NCI-H69 (cell line): ENCODE measurements at places on chromosomes 3 and 15.

GRCh38 chr15:51936105-51936478 is 35.5 kb downstream of the LEO1 start:
- peak; percentile 13 for DNase-seq

- no peak for DNase-seq
These were observed 52.4 kb downstream of the CHL1 start for GRCh38 chr3:248864-249520.

- no peak for DNase-seq
These were observed 59.8 kb downstream of the SNX4 start for GRCh38 chr3:125460233-125460632.

DNA sequence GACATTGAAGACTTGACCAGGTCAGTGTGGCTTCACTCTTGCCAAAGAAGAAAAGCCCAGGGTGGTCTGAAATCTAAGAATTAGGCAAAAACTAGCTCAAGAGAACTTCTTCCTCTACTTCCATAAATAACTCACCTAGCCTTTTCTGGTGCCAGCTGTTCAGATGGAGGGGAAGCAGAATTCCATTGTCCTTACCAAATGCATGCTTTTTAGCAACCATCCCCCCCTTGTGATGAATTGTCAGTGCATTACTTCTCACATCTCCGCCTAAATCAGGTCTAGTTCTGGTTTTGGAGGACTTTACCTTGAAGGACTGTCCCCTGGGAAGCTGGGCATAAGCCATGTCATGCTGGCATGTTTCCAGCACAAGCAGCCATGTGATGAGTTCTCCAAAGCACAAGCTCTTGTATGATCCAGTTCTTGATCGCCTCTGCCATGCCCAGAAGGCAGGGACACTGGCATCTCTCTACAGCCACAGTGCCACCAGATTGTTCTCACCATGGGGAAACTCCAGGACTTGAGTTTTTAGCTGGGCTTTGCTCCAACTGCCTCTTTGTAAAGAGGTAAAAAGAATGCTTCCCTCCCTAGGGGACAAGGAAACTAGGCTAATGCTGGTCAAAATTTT is 96.4 kb upstream of the IL12A start:
- peak; percentile 56 for DNase-seq
